Stomach (tissue), 19 donors: ENCODE measurements at places on chromosomes 12 and 14. TPM values are rescaled to one million over a fixed set of nuclear protein-coding genes. Genes with fewer than 3 reads are reported as not detected.

GRCh38 chr14:90816681-90817436 is 629 bp upstream of the TTC7B start:
- peak overlapping the region; percentile 34 for H3K4me3 ChIP-seq
- peaks cover 20% of the 10 kb centered on the region for H3K4me1 ChIP-seq
- no peak overlapping the region for H3K27ac ChIP-seq
- no peaks in the 10 kb centered on the region for H3K36me3 ChIP-seq
- DNase-seq, result no peak

GRCh38 chr12:12939888-12940287 is 12.1 kb downstream of the GPRC5D start:
- no peaks in the 10 kb centered on the region for H3K27me3 ChIP-seq
- H3K4me1 ChIP-seq, result no peaks in the 10 kb centered on the region
- H3K36me3 ChIP-seq, result no peaks in the 10 kb centered on the region
- no peak overlapping the region for H3K4me3 ChIP-seq
- DNase-seq, result no peak

DNA sequence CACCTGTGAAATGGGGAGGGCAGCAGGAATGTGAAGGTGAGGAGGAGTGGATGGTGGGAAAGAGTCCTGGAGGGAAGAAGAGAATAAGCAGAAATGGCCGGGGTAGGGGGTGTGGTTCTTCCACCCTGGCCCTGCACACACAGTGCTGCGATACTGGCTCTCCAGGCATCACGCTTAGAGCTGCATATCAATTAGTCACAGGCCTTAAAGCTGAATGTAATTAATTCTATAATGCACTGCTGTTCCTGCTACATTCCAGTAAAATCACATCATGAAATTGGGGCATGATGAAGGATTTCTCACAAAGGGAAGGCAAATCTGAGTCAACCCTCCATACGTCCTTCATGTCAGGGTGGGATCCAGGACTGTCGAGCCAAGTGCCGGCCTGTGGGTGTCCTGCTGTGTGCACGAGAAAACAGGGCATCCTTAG is 566.1 kb downstream of the BCL11B start:
- H3K4me1 ChIP-seq, result no peaks in the 10 kb centered on the region
- H3K27ac ChIP-seq, result no peak overlapping the region
- H3K36me3 ChIP-seq, result no peaks in the 10 kb centered on the region
- H3K27me3 ChIP-seq, result no peaks in the 10 kb centered on the region
- no peak for DNase-seq

GRCh38 chr14:83355609-83356008 is 1822.0 kb upstream of the SEL1L start:
- no peak overlapping the region for H3K4me3 ChIP-seq
- no peaks in the 10 kb centered on the region for H3K27me3 ChIP-seq
- no peaks in the 10 kb centered on the region for H3K4me1 ChIP-seq
- DNase-seq, result no peak

DNA sequence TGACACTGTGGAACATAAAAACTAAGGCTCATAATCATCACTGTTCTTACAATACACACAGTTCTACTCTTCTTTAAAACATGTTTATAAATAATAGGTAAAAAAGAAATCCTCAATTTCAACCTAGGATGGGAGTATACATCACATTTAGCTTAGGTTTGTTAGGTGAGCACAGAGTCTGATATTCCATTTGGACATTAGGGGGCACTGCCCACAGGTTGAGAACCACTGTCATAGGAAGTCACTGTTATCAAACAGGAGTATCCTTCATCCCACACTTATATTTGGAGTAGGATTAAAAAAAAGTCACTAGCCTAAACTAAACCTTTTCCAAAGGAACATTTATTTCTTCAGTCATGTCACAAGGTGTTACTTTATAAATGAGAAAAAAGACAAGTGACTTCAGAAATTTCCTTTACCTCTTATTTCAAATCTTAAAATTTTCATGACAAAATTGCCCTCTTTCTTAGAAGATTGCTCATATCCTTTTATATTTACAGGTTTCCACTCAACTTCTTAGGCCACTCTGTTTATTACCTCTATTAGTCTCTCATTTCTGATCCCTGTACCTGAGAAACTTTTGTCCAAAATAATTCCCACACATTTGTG is 240.6 kb downstream of the CPNE8 start:
- no peak overlapping the region for H3K4me3 ChIP-seq
- no peaks in the 10 kb centered on the region for H3K4me1 ChIP-seq
- DNase-seq, result peak; percentile 15

GRCh38 chr12:28258998-28259397 is 68.7 kb downstream of the CCDC91 start:
- no peak overlapping the region for H3K27ac ChIP-seq
- no peak overlapping the region for H3K4me3 ChIP-seq
- H3K4me1 ChIP-seq, result no peaks in the 10 kb centered on the region
- DNase-seq, result no peak
- no peaks in the 10 kb centered on the region for H3K36me3 ChIP-seq

DNA sequence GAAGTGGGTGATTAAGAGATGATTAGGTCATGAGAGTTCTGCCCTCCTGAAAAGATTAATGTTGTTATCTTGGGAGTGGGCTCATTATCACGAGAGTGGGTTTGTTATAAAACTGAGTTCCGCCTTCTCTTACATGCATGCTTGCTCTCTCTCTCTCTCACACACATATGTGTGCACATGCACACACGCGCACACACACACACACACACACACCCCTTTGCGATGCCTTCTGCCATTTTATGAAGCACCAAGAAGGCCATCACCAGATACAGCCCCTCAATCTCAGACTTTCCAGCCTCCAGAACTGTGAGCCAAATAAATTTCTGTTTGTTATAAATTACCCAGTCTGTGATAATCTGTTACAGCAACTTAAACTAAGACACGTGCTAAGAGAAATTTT is 5.7 kb upstream of the SLC41A2 start:
- peaks cover 14% of the 10 kb centered on the region for H3K4me1 ChIP-seq
- no peak for DNase-seq
- no peak overlapping the region for H3K4me3 ChIP-seq
- H3K27me3 ChIP-seq, result no peaks in the 10 kb centered on the region

DNA sequence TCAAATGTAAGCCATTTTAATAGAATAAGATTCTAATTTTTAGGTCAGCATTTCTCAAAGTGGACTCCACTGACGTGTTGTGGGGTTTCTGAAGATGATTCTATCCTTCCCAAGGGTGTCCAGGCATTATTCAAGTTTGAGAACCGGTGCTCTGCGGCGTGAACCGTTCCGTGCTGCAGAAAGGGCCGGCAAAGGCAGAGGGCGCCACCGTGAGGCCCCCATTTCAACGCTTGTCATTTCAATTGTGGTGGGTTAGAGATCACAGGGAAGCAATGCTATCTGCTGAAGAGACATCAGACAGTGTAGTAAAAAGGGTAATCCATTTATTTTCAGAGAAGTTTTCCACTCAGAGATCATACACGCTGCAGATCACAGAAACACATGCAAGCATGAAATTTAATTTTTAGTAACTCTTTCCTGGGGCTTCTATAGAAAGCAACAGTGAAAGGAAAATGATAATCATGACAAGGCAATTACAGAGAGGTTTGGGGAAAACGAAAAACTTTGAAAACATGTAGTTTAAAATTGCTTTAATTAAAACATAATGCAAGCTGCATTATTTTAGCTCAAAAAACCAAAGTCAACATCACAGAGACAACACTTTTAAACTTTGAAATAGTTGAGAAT is 201.7 kb downstream of the EXOC5 start:
- no peaks in the 10 kb centered on the region for H3K36me3 ChIP-seq
- DNase-seq, result peak; percentile 48
- no peak overlapping the region for H3K4me3 ChIP-seq
- no peaks in the 10 kb centered on the region for H3K4me1 ChIP-seq
- peaks cover 11% of the 10 kb centered on the region for H3K27me3 ChIP-seq

DNA sequence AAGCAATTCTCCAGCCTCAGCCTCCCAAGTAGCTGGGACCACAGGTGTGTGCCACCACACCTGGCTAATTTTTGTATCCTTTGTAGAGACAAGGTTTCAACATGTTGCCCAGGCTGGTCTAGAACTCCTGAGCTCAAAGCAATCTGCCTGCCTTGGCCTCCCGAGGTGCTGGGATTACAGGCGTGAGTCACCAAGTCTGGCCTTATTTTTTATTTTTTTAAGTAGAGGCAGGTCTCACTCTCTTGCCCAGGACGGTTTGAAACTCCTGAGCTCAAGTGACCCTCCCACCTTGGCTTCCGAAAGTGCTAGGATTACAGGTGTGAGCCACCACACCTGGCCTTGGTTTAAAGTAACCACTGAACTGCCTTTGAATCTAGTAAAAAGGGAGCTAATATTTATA is 56.8 kb downstream of the SPPL3 start:
- H3K4me3 ChIP-seq, result no peak overlapping the region
- H3K4me1 ChIP-seq, result peaks cover 33% of the 10 kb centered on the region
- no peak overlapping the region for H3K27ac ChIP-seq
- no peak for DNase-seq
- no peaks in the 10 kb centered on the region for H3K27me3 ChIP-seq

- H3K4me3 ChIP-seq, result no peak overlapping the region
- H3K27me3 ChIP-seq, result no peaks in the 10 kb centered on the region
- no peak overlapping the region for H3K27ac ChIP-seq
- H3K4me1 ChIP-seq, result peaks cover 36% of the 10 kb centered on the region
- no peak for DNase-seq
- no peaks in the 10 kb centered on the region for H3K36me3 ChIP-seq
These were observed 1.8 kb upstream of the TMEM19 start for GRCh38 chr12:71684081-71684480.

DNA sequence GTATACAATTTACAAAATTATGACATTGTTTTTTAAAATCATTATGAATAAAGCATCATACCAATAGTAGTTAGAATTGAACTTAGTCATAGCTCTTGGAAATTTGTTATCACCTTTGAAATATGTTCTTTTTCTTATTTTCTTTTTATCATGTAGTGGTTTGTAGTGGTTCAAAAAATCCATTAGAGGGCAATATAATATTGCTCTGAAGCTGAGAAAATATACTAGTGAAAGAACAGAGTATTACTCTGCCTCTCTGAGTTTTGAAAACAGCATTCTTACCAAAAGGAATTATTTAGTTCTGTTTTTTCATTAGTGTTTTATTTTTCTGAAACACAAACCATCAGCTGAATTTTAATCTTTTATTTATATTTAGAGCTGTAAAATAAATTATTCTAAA is 76.2 kb downstream of the PDZRN4 start:
- DNase-seq, result no peak
- no peak overlapping the region for H3K4me3 ChIP-seq
- no peaks in the 10 kb centered on the region for H3K36me3 ChIP-seq

The CD163L1 gene
- 99.5 TPM for total RNA-seq

The ASCL1 gene
- total RNA-seq, result 0.29 TPM

The GPRC5A gene
- 58.9 TPM for total RNA-seq

The CLEC1B gene
- not detected for total RNA-seq

The LRRC10 gene
- not detected for total RNA-seq

The SLC4A8 gene
- 0.45 TPM for total RNA-seq

The B4GALNT3 gene
- total RNA-seq, result 78.8 TPM

The ARID4A gene
- total RNA-seq, result 15.8 TPM
